ENCODE measurements at places on chromosomes 1 and 21.

- no peak for DNase-seq
These were observed 213.5 kb upstream of the PTGFR start for GRCh38 chr1:78277253-78277652.

DNA sequence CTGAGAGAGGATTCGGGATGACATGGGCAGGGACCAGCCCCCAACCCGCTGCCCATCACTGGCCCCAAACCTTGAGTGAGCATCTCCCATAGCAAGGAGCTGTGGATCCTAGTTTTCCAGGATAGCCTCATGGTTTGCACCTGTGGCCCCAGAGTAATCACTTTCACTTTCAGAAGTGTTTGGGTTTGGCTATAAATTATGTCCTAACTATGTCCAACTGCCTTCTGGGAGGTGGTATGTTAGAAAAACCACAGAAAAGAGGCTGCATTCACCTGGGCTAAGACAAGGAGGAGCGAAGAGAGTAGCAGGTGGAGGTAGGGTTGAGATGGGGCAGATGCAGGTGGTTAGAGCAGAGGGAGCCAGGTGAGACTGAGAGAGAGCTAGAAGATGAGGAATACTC, 19.4 kb upstream of the CLIC6 start:
- no peak for DNase-seq

DNA sequence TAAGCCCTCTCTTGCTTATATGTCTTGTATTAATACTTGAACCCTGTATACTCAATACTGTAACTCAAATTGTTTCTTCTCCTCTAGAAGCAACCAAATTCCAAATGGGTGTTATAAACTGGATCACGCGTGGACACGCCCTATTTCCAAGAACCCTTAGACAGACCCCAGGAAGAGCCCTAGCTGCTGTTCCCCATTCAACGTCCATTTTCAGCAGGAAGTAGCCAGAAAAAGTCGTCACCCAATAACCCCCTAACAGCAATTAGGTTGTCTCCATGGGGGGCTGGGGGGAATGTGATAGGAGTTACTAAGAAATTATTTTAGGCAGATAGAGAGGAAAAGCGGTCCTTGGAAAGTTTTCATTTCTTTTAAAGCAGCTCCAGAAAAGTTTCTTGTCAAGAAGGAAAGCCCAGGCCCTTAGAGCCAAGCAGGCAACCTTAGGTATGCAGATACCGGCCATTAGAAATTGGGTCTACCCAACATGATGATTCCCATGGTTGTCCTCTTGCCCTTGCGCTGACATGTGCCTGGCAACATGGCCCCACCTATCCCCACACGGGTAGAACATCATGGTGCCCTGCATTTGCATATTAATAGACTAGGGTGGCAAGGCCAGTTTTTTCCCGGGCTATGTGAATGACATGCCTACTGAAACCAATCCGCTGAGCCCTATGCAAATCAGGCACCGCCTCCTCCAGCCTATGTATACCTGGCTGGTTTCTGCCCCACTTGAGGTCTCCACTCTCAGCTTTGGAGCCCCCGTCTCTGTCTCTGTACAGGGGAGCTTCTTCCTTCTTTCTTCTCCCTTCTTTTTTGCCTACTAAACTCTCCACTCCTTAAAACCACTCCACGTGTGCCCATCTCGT, 4.0 kb upstream of the CD46 start:
- no peak for DNase-seq

GRCh38 chr1:247936415-247936814, 11.7 kb downstream of the OR2AJ1 start:
- DNase-seq, result no peak

DNA sequence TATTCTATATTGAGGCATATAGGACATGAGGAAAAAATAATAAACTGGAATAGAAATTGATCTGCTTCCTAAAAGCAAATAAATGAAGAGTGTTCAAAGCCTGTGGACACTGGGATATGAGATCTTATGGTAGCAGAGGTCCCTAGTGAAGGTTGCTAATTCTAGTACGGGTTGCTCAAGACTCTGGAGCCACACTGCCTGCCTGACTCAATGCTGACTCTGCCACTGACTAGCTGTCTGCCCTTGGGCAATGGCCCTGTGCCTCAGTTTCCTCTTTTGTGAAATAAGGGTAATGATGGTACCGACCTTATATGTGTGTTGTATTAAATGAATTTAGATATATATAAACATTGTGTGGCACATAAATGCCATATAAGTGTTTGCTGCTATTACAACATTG, 59.0 kb upstream of the C1orf53 start:
- DNase-seq, result no peak

- no peak for DNase-seq
These were observed 46.9 kb downstream of the PTP4A2 start for GRCh38 chr1:31891280-31891679.

GRCh38 chr1:40932006-40932405, 47.5 kb upstream of the CTPS1 start:
- no peak for DNase-seq

GRCh38 chr1:54339126-54339525, 67.1 kb downstream of the SSBP3 start:
- no peak for DNase-seq

DNA sequence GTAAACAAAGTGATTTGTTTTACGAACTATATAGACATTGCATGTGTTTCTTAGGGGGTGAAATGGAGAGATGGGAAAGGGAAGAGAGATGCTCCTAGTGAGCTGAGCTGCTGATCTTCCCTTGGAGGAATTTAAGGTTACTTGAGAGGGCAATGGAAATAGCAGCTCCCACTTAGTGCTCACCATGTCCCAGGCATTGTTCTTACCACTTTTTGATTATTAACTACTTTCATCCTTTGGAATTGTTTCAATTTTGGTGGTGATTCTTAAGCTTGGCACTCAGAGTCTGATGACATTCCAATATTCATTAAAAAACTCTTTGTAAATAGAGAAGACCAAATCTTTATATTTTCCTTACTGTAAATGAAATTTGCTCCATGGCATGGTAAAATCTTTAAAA, 124.9 kb downstream of the ITSN1 start:
- DNase-seq, result no peak

DNA sequence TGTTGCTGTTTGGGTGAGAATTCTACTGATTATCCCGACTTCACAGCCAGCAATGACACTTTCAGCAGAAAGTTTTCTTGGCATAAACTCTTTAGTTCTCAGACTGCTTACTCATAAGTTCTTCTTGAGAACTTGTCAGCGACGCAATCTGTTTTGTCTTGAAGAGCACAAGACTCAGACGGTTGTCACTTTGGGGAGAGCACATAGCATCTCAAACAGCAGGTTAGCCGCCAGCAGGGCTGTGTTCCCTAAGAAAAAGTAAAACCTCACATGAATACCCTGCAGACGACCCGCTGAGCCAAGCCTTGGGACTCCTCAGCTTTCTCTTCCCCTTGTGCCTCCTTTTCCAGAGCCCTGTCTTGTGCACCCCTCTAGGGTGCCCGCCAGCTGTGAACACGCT, 11.4 kb downstream of the AGMAT start:
- no peak for DNase-seq

DNA sequence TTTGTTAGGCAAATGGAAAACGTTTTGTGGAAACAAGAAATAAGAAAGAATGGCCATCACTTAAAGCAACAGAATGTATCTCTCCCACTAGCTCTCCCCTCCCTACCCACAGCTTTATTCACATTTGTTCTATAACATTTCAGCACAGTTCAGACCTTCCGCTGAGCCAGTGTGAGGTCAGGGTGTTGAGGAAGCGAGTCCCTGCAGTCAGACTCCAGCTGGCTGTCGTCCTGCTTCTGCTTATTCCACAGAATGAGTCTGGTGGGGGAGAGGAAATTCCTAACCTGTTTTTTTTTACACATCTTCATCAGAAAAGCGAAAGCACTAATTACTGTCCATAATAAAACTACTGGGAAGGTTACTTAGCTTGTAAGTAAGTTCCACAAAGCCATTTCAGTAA, 39.0 kb downstream of the MRPL39 start:
- no peak for DNase-seq

DNA sequence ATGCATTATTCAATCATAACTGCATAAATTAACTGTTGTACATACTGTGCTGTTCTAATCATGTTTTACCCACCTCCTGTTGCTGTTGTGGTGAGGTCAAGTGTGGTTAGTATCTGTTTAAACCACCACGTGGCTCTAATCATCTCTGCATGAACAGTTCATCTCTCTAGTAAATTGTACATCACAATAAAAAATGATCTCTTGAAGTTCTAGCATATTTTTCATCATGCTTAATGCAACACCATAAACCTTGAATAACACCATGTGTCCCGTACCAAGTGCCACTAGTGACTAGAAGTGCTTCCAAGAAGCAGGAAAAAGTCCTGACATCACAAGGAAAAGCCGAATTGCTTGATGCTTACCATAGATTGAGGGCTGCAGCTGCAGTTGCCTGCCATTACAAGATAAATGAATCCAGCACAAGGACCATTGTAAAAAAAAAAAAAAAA, 51.7 kb downstream of the SNRPE start:
- no peak for DNase-seq

GRCh38 chr1:236092899-236093298, 28.0 kb upstream of the NID1 start:
- DNase-seq, result no peak

GRCh38 chr1:39639305-39640130, at the start of gene HEYL:
HEYL (minus strand) TSS chr1:39639643; CDS start chr1:39639625, 18 bp downstream.
- no peak for DNase-seq

DNA sequence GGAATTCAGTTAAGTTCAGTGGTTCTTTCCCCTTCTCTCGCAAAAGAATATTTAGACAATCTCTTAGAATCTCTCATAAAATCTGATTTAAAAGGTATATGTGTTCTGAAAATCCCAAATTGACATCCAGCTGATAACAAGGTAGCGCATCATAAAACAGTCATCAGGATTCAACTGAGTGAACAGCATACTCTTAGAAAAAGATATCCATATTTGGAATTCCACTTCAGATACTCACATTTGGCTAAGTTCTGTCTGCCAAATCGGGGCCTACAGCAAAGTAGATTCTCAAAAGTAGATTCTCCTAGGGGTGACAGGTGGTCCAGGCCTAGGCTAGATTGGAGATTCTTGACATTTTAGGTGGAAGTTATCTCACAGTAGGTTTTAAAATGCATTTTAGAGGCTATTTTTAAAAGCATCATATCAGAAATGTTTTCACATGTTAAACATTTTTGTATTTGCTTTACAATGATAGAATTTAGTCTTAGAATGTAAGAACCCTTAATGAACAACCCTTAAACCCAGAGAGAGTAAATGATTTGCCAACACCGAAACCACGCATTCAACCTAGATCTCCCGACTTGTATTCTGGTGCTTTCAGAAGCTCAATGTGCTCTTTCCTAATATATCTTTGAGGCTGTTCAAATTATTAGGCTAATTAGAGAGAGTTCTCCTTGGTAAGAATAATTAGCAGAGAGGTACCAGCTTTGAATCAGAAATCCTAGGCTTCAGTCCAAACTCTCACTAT, 318.9 kb downstream of the LMO4 start:
- no peak for DNase-seq

DNA sequence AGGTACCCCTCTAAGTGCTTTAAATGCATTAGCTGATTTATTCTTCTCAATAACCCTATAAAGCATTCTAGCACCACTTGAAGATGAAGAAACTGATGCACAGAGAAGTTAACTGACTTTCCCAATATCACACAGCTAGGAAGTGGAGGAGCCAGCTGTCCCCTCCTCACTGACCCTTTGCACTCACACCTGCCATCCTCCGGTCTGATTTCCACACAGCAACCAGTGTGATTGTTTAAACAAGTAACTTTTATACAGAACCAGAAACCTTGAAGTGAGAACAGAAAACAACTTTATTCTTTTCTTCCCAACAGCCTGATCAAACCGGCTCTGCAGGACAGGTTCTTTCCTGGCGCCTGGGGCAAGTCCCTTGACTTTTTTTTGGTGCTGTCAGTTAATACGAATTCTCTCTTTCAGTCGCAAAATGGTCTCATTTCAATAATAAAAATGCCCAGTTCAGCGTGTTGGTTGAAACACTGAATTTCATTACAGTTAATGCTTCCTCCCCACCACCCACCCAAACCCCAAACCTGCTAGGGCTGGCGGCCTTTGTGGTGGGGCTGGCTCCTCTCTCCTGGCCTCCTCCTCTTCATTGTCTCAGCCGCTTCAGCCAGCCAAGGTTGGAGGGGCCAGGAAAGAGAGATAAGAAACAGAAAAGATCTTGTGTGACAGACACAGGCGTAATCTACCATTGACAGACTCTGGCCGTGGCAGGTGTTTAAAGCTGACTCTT, 26.4 kb upstream of the EEIG2 start:
- no peak for DNase-seq

DNA sequence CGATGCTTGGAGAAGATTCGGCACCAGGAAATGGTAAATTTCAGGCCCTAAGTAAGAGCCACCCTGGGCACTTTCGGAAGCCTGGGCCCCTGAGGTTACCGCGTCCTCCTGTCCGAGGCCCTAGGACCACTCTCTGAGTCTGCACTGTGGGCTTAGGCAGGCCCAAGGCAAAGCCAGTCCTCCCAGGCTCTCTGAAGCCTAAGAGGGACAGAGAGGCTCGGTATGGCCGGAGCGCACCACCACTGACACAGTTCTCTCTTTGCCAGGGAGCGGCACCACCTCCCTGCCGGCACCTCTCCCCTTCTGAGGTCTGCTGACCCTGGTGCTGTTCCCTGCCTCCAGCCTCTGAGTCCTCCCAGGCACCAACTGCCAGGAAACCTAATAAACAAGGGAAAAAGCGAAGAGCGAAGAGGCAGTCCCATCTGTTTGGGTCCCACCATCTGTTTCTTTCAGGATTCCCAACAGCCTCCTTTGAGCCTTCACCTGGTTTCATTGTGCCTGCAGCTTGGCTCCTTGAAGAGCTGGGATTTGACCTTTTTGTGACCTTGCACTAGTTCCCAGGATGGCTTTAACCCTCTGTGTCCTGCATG, 57.7 kb downstream of the VWA5B1 start:
- no peak for DNase-seq

GRCh38 chr1:40036574-40036973, 4.0 kb upstream of the CAP1 start:
- DNase-seq, result no peak

DNA sequence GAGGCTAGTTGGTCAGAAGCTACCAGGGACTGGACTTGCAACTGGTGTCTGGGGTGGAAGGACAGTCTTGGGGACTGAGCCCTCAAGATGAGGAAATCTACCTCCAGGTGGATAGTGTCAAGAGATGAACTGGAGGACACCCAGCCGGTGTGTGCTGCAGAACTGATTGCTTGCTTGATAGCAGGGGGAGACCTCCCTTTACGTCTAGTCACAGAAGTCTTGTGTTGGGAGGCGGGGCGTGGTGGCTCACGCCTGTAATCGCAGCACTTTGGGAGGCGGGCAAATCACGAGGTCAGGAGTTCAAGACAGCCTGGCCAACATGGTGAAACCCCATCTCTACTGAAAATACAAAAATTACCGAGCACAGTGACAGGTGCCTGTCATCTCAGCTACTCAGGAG, 4.9 kb downstream of the RCC2 start:
- DNase-seq, result no peak

Data from iPS DF 6.9 (cell line).